ENCODE measurements at places on chromosomes 12 and 14.

DNA sequence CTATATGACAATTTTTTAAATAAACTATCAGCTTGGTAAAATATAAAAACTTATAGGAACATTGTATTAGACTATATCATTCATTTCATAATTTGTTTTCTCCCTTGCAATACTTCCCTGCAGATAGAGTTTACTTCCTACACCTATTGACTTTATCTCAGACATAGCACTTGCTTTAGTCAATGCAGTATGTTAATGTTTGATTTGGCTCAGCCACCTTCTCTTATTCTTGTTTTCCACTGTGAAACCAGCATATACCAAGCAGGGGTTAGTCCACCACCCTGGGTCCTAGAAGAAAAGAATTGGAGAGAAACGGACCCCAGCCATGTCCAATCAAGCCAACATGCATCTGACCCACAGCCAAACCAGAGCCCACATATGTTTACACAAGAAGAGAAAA, 10.4 kb upstream of the SOX5 start:
- DNase-seq = no peak

GRCh38 chr12:52093346-52093745, 13.8 kb downstream of the SMIM41 start:
- DNase-seq = no peak

DNA sequence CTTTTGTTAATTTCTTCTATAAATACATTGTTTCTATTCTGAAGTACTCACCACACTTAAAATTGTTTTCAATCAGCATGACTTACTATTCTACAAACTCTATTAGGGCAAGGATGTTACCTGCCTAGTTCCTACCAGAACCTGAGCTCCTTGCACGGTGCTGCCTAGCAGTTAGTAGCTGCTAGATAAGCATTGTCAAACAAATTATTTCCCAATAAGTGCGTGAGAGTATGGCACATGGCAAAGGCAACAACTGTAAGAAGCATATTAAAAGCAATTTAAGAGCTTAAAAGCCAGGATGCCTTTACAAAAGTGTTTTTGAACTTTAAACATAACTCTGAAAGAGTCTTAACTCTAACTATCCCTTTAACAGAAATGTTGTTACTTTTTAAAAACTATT, 8.2 kb upstream of the LYZ start:
- DNase-seq = no peak

DNA sequence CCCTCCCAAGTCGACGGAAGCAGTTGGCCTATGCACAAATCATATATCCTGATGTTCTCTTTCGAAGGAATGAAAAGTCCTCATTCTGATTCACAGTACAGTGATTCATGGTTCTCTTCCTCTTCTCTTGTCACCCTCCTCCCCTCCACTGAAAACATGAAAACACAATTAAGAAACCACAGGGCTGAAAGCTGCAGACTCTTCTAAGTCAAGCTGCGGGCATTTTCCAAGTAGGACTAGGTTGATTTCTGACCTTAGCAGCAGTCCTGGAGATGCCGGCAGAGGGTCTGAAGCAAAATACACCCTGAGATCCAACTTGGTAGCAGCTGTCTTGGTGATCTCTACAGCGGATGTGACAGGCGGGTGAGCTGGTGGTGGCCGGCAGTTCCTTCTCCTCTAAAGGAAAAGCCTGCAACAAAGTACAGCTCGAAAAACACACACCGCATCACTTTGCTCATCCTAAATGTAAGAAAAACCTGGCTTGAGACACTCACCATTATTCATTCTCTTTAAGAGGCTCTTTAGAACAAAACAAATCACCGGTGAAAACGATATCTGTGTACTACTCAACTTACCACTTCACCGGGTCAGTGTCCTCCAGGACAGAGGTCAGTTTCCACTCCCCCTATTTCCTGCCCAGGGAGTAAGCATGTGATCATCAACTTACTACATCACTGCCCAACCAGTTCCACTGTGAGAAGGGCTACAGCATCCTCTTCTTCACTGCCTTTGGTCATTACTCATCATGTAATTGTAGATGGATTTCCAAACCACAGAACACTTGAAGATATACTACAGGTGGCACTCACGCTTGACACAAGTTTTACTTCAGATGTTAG, 6.0 kb downstream of the TMCC3 start:
- no peak for DNase-seq

DNA sequence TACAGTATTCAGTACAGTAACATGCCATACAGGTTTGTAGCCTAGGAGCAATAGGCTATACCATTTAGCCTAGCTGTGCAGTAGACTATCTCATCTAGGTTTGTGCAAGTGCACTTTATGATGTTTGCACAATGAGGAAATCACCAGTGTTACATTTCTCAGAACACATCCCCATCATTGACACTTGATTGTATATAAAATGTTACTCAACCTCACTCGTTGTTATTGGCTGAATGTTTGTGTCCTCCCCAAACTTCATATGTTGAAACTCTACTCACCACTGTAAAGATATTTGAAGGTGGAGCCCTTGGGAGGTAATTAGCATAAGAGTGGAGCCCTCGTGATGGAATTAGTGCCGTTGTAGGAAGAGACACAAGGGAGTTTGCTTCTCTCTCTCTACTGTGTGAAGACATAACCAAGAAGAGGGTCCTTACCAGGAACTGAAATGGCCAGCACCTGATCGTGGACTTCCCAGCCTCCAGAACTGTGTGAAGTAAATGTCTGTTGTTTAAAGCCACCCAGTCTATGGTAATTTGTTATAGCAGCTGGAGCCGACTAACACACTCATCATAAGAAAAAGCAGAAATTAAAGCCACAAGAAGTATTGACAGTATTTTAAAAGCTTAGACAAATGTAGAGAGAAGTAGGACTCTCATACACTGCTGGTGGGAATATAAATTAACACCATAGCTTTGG, 3.2 kb upstream of the MED13L start:
- no peak for DNase-seq

DNA sequence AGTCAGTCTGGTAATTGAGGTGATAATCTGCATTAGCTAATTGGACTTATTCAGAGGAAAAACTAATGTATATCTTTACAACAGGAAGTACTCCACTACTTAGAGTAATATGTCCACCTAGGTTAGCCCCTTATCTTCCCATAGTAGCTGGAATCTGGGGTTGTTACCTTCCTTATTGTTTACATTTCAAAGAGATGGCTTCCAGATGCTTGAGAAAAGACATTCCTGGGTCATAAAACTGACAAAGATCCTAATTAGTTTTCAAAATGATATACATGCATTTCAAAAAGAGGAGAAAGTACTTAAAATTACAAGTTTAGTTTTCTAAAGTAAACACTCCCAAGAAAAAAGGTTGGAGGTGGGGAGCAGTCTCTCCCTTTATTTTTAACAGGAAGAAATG, 78.1 kb downstream of the RPL10L start:
- no peak for DNase-seq

GRCh38 chr12:45674181-45674977, 55.1 kb upstream of the ARID2 start:
- peak; percentile 42 for DNase-seq

- DNase-seq = no peak
These were observed 396.8 kb downstream of the NUAK1 start for GRCh38 chr12:105741786-105742566.

GRCh38 chr14:61322799-61323290, 1.5 kb downstream of the PRKCH start:
- DNase-seq = peak; percentile 61

DNA sequence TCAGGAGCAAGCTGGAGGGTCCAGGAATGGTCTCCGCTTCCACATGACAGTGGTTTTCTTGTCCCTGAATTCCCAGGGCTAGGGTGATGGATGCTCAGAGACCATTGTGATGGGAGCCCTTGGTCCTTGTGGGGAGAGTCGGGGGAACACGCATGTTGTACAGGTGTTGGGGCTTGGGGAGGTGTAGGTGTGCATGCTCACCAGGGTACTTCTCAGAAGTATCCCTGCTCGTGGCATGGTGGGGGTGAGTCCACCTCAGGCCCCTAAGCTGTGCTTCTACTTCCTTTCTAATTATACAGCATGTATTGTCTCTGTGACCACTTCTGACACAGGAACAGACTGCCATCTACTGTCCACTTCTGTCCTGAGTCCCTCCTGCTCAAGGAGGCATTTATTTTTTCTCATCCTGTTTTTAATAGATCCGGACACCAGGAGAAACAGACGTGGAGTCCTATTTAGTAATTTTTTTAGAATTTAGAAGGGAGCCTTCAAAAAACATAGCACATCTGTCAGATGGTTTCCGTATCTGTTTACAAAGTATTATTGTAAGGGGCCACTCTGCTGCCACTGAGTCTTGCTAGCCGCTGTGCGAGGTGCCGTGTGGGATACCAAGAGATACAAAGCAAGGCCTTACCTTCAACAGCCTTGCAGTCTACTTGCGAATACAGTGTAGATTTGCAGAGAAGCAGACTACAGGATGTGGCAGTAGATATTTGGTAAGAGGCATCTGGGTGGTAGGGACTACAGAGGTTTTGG, 10.5 kb downstream of the NTF3 start:
- no peak for DNase-seq

- DNase-seq = no peak
These were observed 526.6 kb upstream of the SEL1L start for GRCh38 chr14:82060219-82060618.
